NCI-H2029 (cell line): ENCODE measurements at places on chromosomes 1 and 21.

- no peak for DNase-seq
These were observed 81.1 kb downstream of the ITPKB start for GRCh38 chr1:226657895-226658545.

DNA sequence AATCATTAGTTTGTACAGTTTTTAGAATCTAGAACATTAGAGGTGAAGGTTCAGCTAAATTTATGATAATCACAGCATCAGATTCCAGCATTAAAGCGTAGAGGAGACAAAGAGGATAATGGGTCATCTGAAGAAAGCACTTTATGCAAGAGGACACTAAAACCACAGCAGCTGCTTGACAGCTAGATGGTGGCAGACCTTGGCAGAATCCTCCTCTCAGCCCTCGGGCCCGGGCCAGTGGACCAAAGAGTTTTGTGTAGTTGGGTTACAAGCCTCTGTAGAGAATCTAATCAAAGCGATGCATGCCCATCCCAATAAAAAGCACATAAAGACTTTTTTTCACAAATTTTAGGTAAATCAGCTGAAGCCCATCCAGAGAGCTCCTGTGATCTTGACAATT, 59.4 kb downstream of the AK5 start:
- no peak for DNase-seq

- no peak for DNase-seq
These were observed 16.0 kb downstream of the ZNF697 start for GRCh38 chr1:119632103-119632490.

GRCh38 chr1:27658951-27659496, 13.0 kb downstream of the IFI6 start:
- DNase-seq: no peak

DNA sequence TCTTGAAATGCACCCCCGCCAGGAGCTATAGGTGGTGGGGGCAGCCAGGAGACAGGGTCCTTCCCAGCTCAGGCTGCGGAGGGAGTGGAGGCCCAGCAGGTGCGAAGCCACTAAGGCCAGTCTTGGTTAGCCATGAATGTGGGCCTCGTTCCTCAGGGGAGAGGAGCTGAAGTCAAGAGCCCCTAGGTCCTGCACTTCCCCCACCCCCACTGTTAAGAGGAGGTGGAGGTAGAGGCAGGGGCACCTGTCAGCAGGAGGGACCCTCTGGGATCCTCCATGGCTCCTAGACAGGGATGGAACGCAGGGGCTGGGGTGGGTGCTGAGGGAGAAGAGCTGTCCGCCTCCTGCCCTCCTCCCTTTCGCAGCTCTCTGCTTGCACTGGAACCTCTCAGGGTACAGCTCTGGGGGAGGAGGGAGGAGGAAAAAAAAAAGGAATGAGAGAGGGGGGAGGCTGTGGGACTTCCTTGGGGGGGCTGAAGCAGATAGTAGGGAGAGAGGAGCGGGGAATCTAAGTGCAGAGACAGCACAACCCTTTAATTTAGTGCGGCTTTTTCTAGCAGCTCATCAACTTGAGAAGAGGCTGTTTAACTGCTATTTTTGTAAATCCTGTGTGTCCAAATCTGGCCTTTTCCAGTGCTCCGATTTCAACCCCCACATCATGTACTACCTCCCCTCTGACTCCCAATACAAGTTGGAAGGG, 37.0 kb downstream of the MATN1 start:
- no peak for DNase-seq

DNA sequence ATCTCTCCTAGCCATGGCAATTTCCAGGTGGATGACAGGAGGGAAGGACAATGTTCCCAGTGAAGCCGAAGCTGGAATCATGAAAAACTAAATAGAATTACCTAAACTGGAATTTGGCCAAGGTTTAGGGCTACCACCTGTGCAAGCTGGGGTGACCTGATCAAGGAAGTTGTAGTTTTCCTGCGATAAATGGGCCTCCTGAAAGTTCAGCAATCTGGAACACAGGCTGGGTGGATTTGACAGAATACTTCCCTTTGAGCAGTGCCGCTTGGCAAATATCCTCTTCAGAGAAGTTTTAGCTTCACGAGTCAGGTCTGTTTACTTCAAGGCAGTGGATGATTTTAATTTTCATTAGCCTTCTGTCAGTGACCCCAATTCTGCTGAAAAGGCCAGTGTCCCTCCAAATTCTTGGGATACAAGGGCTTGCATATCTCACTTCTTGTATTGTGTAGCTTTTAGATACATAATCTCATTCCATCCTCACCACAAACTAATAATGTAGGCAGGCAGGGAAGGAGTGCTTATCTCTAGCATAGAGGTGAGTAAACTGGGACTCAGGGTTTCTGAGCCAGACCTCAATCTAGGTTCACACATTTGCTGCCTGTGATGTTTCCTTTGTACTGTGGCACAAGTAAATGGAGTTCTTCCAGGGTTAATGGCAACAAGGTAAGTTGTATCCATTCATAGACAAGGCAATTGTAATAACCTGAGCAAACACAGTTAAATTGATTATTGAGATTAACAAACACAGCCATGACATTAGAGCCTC, 349.4 kb downstream of the NUF2 start:
- no peak for DNase-seq

GRCh38 chr1:168991667-168992475, 114.6 kb upstream of the ATP1B1 start:
- no peak for DNase-seq

- no peak for DNase-seq
These were observed 4.4 kb downstream of the GJC2 start for GRCh38 chr1:228154021-228154669.

DNA sequence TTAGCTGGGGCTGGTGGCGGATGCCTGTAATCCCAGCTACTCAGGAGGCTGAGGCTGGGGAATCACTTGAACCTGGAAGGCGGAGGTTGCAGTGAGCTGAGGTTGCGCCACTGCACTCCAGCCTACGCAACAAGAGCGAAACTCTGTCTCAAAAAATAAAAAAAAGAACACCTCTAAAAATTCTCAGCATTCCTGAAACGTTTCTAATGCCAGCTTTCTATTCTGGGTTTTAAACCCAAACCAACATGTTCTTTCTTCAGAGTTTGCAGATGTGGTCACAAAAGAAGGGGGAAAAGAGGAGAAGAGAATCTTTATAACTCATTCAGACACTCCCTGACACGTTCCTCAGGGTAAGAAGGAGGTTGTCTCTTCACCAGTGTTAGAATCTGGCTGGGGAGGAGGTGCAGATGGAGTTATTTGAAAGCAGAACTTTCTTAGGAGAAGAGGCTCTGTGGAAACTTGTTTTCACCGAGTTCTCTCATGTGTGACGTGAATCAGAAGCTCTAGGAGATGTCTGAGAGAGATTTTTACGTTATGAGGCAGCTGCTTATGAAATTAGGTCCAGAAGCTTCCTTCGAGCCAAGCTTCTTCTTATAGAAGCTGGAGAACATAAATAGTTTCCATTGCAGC, 17.8 kb upstream of the CNR2 start:
- no peak for DNase-seq

DNA sequence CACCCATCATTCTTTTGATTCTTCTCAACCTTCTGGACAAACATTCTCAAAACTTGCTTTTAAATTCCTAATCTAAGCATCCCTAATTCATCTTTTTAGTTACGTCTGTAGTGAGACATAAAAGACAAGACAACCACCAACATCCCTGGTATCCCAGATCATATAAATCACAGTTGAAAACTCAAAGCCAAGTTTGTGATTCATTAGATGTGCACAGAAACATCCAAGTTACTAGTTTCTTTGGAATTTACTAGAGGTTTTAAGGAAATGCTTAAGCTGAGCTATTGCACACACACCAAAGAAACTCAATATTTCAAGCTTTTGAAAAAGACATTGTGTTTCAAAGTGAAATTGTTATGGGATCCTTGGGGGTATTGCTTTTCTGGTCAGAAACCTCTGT, 47.6 kb downstream of the ATP6V1G3 start:
- DNase-seq: no peak

GRCh38 chr1:25858494-25858893, 763 bp downstream of the AUNIP start:
- no peak for DNase-seq

DNA sequence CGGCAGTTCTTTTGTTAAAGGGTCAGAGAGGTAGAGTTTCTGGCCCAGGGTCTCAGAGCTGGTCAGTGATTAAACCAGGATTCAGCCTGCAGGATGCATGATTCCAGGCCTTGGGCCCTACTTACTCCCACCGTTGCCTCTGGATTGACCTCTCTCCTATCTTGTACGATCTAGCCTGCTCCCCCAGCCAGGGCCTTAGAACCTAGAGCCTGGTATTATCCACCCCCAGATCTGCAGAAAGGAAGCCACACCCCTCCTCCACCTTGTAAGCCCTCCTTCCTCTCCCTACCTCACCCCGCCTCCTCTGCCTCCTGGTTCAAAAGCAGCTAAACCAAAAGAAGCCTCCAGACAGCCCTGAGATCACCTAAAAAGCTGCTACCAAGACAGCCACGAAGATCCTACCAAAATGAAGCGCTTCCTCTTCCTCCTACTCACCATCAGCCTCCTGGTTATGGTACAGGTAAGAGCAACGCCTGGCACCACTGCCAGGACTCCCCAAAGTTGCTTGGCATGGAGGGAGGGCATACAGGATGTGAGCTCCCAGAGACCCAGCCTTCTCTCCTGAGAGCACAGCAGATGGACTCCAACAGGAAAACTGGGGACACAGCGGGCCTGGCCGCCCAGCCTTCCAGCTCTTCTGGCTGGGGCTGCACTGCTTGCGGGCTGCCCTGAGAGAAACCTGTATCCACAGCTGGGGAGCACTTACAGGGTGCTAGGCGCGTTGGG, at the start of gene CD52:
CD52 (plus strand) TSS at position 347 of the 726 bp plus-strand sequence; CDS start at position 407, 60 bp downstream.
- no peak for DNase-seq

DNA sequence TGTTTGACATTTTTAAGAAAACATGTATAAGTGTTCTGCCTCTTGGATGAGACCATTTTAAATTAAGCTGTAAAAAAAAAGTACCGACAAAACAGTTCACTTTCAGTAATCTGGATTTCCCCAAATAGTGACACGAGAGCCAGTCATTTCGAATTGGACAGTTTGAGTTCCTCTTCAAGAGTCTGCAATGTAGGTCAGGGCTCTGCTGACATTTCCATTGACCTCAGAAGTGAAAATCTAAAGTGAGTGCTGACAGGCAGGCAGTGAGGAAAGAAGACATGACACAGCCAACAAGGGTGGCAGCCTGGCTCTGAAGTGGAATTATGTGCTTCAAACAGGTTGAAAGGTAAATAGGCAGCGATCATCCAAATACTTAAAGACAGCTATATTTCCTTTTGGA, at the start of gene IL23R:
IL23R (plus strand) TSS at position 259 of the 400 bp plus-strand sequence. CDS start 1,667 bp downstream, outside the sequence.
- peak; percentile 19 for DNase-seq

DNA sequence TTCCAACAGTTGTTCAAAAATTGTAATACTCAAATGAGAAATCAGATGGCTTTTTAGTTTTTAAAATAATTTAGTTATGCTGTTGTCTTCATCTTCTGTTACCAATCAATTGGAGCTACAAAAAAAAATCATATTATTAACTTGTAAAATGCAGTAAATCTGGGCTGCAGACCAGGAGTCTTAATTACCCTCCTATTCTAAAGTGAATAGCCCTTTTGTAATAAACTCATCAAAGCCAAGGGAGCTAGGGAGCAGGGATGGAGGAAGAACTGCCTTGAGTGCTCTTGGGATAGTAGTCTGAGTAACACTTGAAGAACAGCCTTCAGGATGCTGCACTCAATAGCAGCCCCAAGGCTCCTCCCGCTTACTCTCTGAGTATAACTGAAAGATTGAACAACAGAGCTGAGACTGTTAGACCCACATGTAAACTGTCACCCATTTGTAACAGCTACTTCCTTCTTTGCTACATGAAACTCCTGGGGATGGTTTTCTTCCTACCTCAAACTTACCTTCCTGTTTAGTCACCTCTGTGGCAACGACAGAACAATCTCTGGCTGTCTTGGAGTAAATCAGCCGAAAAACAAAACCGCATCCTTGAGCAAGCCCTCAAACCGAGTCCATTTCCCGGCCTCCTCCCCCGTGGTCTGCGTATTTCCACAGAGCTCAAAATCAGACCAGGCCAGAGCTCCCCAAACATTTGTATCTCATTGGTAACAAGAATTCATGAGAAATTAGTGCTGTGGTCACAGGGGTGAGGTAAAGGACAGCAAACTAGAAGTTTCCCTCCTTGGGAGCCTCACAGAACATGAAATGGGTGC, 55.9 kb downstream of the CD58 start:
- DNase-seq: no peak

GRCh38 chr1:22790232-22791008, 79.8 kb downstream of the EPHB2 start:
- no peak for DNase-seq

DNA sequence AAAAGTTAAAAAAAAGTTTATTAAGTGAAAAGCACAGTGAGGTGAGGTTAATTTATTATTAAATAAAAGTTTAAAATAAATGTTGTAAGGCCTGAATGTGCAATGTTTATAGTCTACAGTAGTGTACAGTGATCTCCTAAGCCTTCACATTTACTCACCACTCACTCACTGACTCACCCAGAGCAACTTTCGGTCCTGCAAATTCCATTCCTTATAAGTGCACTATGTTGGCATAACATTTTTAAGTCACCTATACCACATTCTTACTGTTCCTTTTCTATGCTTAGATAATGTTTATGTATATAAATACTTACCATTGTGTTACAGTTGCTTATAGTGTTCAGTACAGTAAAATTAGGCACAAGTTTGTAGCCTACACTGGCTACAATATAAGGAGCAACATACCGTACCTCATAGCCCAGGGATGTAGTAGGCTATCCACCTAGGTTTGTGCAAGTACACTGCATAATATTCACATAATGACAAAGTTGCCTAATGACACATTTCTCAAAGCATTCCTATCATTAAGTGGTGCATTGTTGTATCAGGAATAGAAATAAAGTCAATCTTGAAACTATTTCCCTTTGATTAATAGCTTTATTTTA, 426.5 kb upstream of the BRINP3 start:
- no peak for DNase-seq

- no peak for DNase-seq
These were observed 11.8 kb downstream of the PSEN2 start for GRCh38 chr1:226882187-226882586.

- no peak for DNase-seq
These were observed 20.2 kb upstream of the ROR1 start for GRCh38 chr1:63753591-63753990.

DNA sequence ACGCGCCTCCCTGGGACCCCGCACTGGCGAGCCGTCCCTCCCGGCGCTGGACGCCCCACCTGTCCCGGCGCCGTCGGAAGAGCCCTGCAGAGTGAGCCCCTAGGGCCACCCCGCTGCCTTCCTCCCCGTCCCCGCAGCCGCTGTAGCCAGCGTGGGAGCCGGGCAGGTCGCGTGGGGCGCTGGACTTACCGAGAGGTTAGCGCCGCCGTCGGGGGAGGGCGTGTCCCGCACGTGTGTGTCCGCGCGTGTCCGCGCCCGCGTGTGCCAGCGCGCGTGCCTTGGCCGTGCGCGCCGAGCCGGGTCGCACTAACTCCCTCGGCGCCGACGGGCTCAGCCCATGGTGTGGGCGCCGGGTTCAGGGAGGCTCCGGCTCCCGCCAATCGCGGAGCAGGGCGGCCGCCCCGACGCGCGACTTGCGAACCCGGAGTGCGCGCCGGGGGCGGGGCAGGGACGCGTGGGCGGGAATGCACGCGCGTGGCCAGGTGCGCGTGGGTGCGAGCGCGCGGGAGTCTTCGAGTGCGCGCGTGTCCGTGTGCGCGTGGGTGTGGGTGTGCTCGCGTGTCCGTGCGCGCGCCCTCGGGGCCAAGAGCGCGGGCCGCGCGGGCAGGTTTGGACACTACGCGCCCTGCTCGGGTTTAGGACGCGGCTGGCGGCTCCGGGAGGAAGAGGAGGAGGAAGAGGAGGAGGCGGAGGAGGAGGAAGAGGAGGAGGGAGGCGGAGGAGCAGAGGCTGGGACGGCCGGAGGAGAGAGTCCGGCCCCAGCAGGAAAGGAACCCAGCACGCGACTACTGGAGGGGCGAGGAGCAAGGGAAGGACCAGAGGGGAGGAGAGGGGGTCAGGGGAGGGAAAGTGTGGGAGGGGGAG, 145.2 kb upstream of the ETS2 start:
- DNase-seq: peak; percentile 13

- no peak for DNase-seq
These were observed 18.6 kb downstream of the FABP3 start for GRCh38 chr1:31354283-31354682.
